Stimulated activated CD4-positive, alpha-beta T cell treated with anti-CD3 and anti-CD28 coated beads, Interleukin-15, amount 100 ng/mL, for 48 hours (primary cell): ENCODE measurements at places on chromosomes 7 and 10.

- DNase-seq, result no peak
These were observed 27.6 kb upstream of the FAM204A start for GRCh38 chr10:118369641-118370205.

- no peak for DNase-seq
These were observed 129.0 kb downstream of the DNAH11 start for GRCh38 chr7:21671859-21672258.

- DNase-seq, result no peak
These were observed 236.3 kb upstream of the HABP2 start for GRCh38 chr10:113316506-113316905.

DNA sequence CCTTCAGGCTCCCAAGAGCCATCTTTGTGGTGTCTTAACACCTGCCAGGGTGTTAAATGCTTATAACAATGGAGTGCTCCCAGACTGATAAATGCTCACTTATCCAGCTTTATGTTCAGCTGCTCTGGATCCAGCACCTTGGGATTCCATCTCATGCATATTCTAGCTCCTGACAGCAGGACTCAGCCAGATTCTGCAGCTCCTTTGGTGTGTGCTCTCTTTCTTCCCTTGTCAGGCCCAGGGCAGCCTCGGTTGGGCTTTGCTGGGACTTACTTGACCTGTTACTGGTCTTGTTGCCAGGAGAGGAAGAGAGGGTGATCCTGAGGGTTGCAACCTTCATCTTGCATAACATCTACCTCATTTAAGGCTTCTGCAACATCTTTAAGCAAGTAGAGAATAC, 59.4 kb upstream of the CCNY start:
- DNase-seq, result no peak

DNA sequence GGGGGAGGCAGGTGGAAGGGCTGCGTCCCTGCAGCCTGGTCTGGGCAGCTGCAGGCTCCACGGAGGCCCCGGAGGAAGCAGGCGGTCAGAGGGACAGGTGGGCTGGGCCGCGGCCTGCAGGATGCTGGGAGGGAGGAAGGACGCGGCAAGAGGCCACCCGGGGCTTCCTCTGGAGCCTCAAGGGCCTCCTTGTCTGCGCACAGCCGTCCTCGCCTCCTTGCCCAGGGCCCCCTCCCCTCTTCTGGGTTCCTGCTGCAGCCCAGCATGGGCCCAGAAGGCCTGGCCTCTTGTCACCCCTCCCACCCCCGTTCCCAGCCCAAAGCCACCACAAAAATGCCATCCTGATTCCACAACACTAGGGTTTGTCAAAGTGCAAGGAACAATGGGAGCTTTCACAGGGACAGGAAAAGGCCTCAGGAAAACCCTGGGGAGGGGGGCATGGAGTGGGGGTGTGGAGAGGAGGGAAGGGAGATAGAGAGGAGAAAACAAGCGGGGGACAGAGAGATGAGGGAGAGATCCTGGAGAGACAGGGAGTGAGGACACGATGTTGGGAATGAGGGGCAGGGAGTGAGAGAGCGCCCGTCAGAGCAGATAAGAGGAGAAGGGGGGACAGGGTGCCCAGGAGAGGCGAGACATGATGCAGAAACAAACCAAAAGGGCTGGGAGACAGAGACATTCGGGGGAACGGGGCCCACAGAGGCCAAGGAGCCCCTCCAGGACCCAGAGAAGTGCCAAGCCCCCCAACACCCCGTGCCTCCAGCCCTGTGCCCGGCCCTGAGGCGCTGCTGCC, 41.8 kb downstream of the ZCCHC24 start:
- DNase-seq, result no peak

DNA sequence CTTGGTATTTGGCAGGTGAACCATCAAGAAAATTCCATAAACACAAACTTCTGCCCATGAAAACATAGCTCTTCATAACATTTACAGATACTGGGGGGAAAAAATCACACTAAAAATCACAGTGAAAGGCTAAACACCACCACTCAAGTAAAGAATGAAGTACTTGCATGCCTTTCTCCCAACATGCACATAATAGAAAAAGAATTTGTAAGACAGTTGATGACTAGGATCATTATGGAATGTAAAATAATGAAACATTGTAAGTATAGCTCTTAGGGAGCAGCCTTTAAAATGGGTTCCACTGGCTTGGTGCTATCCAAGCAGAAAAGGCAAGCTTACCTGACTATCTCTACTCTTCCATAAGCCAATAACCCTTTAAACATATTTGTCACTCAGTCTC, 299.9 kb upstream of the LRRN3 start:
- no peak for DNase-seq

GRCh38 chr10:94403380-94404213, 1.3 kb downstream of the TBC1D12 start:
- DNase-seq, result no peak

DNA sequence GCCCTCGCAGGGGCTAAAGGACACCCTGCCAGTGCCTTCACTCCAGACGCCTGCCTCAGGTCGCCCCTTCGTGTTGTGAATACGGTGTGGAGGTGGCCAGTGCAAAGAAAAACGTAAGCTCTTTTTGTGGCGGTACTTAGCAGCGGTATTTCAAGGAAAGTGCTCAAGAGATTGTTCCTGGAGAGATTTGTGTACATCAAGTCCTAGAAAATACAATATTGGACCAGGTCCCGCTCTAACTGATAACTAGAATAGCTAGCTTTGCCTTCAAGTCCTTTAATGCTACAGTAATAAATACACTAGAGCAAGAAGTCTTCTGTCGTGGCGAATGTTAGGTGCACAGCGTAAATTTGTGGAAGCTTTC, 689 bp downstream of the PLCE1 start:
- DNase-seq, result no peak

- DNase-seq, result no peak
These were observed 20.4 kb downstream of the PWWP2B start for GRCh38 chr10:132417257-132417910.

DNA sequence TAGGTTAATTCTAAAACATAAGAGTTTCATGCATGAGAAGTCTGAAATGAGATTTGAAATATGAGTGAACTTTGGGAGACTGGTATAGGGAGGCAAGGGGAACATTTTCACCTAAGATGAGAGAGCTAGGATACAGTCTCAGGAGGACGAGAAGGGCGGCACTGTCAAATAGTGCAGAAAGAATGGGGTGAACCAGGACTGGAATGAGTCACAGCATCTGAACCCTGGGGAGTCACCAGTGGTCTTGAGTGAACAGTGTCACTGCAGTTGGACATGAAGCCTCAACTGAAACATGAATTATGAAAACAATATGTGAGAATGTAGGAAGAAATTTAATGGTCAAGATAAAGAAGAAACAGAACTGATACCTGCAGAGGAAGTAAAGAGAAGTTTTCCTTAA, 33.8 kb downstream of the GNG11 start:
- DNase-seq, result no peak

- DNase-seq, result no peak
These were observed 9.0 kb downstream of the EMX2 start for GRCh38 chr10:117551330-117552155.
